ENCODE measurements at places on chromosomes 16 and 17. TPM values are rescaled to one million over a fixed set of nuclear protein-coding genes. Genes with fewer than 3 reads are reported as not detected.

DNA sequence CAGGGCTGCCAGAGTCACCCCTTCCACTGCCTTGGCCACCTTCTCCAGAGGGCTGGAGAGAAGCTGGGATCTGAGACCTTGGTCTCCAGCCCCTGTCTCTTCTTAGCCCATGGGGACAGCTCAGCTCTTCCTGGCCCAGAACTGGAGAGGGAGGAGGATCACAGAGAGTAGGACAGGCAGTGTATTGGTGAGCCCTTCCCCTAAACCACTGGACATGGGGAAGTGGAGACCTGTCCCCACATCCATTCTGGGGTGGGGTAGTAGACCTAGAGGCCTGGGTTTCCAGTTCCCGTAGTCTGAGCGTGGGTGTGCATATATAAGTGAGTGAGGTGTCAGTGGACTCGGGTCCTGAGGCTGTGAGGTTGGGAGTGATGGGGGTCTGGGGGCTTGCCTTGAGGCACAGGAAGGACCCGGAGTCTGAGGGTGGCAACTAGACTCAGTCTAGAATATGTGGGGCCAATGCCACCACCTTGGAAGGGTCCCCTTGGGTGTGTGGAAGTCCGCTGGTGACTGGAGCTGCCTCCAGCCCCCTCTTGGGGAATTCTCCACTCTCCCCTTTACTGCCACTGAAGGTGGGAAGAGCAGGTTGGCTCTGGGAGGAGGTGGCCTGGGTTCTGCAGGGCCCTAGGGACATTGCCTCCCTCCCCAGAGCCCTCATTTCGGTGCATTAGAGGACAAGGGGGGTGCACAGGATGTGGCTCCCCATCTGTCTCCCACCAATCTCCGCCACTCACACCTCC, 19.9 kb downstream of the GJD3 start:
- peak overlapping the region; percentile 97 for H3K27ac ChIP-seq
- H3K36me3 ChIP-seq = no peaks in the 10 kb centered on the region
- H3K4me3 ChIP-seq = peak overlapping the region; percentile 78
- DNase-seq = no peak
- no peaks in the 10 kb centered on the region for H3K27me3 ChIP-seq

GRCh38 chr17:45423975-45424335, 8.7 kb downstream of the ARHGAP27 start:
- H3K36me3 ChIP-seq = no peaks in the 10 kb centered on the region
- peak overlapping the region; percentile 17 for H3K27ac ChIP-seq
- H3K4me3 ChIP-seq = no peak overlapping the region
- H3K4me1 ChIP-seq = peaks cover 33% of the 10 kb centered on the region
- DNase-seq = no peak

The CD300A gene
- 4.2 TPM for total RNA-seq

DNA sequence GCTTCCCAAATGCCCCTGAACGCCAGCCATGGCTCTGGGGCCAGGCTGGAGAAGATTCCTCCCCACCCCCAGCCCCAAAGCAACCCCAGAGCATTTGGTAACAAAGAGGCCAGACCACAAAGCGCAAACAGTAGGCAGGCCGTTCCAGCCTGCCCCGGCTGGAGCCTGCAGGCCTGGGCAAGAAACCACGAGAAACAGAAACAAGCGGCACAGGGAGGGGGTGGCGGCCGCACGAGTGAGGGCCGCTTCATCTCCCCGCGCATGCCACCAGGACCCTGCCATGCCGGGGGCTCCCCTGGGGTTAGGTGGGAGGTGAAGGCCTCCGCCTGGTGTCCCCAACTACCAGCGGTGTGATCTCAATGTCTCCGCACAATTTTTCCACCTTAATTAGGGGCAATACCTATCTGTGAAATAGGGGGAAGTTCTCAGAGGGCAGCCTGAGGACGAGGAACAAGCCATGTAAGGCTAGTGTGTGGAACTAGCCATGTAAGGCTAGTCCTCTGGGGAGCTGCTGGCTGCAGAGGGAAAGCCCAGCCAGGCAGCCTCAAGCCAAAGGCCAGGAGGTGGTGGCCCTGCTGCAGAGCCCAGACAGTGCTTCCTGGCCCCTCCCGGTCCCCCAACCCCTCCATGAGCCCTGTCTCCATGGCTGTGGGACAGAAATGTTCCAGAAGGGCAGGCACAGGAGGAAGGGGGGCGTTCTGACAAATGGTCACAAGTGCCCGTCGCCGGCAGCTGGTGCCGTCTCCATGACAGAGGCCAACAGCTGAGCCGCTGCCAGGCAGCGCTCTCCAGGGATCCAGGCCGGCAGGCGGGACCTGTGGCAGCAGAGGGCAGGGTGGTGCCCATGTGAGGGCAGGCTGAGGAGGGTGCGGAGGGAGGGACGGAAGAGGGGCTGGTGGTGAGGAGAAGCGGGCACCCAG, 14.5 kb upstream of the MTSS2 start:
- H3K4me3 ChIP-seq = no peak overlapping the region
- H3K36me3 ChIP-seq = no peaks in the 10 kb centered on the region
- DNase-seq = no peak
- peak overlapping the region; percentile 94 for H3K27ac ChIP-seq
- H3K27me3 ChIP-seq = no peaks in the 10 kb centered on the region
- peaks cover 100% of the 10 kb centered on the region for H3K4me1 ChIP-seq

DNA sequence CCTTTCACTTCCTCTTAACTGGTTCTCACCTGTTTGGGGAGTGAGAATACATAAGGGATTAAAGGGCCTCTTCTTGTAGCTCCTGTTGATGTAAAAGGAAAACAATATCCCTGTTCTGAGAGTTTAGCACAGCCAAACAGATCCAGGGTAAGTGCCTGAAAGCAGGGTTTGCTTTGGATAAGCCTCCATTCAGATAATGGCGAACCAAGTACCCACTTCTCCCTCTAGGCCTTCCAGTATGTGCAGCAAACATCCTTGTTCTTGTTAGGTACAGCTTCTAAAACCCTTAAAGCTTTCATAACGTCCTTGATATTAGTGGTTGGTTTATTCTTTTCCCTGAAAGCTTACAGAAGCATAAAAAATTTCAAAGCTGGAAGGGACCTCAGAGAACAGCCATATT, 130.6 kb upstream of the DNAH9 start:
- no peak overlapping the region for H3K4me3 ChIP-seq
- DNase-seq = no peak
- no peaks in the 10 kb centered on the region for H3K36me3 ChIP-seq
- no peaks in the 10 kb centered on the region for H3K4me1 ChIP-seq
- H3K27me3 ChIP-seq = no peaks in the 10 kb centered on the region

The ARL5C gene
- total RNA-seq = not detected

The OTOP3 gene
- 0.74 TPM for total RNA-seq

The KRT40 gene
- total RNA-seq = not detected

GRCh38 chr17:80523054-80523744, 21.4 kb upstream of the RPTOR start:
- no peaks in the 10 kb centered on the region for H3K27me3 ChIP-seq
- no peak overlapping the region for H3K4me3 ChIP-seq
- no peaks in the 10 kb centered on the region for H3K4me1 ChIP-seq
- H3K27ac ChIP-seq = no peak overlapping the region
- DNase-seq = no peak

DNA sequence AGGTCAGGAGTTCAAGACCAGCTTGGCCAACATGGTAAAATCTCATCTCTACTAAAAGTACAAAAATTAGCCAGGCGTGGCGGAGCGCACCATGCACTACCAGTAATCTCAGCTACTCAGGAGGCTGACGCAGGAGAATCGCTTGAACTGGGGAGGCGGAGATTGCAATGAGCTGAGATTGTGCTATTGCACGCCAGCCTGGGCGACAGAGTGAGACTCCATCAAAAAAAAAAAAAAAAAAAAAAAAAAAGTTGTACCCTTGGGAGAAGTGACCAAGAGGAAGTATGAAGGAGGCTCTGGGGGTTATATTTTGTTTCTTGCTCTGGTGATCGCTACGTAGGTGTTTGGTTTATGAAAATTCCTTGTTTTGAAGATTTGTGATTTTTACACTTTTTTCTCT, 66.3 kb downstream of the LITAF start:
- H3K36me3 ChIP-seq = no peaks in the 10 kb centered on the region
- H3K4me1 ChIP-seq = no peaks in the 10 kb centered on the region
- H3K27me3 ChIP-seq = no peaks in the 10 kb centered on the region
- no peak overlapping the region for H3K4me3 ChIP-seq
